Fibroblast of skin of abdomen (primary cell): ENCODE measurements at places on chromosomes 11 and 22.

GRCh38 chr11:112541140-112542046 is 280.7 kb upstream of the PLET1 start:
- no peak for DNase-seq

DNA sequence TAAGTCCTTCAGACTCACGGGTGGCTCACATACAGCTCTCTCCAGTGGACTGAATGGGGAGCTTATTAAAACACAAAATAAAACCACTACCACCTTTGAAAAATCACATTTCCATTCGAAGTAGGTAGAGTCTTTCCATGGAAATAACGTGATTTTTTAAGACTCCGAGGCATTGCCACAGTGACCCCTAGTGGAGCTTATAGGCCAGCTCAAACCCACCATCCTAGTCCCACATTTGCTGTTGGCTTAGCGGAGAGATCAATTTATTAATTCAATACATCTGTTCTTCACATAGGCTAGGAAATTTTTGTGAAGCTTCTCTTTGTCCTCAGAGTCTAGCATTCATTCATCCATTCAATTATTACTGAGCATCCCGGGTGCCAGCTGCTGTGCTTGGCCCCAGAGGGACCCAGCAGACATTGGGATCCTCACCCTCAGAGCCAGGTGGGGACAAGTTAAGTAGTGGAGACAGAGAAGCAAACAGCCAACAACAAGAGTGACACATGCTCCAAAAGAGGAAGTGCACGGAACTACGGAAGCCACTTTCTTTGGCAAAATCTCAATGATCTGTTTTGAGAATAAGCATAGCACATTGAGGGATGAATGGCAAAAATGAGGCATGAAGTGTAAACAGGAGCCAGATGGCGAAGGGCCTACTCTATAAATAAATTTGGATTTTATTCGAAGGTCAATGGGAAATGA is 10.2 kb upstream of the P4HA3 start:
- DNase-seq, result peak; percentile 60

- DNase-seq, result no peak
These were observed 74.9 kb downstream of the SMCO4 start for GRCh38 chr11:93468290-93468689.

DNA sequence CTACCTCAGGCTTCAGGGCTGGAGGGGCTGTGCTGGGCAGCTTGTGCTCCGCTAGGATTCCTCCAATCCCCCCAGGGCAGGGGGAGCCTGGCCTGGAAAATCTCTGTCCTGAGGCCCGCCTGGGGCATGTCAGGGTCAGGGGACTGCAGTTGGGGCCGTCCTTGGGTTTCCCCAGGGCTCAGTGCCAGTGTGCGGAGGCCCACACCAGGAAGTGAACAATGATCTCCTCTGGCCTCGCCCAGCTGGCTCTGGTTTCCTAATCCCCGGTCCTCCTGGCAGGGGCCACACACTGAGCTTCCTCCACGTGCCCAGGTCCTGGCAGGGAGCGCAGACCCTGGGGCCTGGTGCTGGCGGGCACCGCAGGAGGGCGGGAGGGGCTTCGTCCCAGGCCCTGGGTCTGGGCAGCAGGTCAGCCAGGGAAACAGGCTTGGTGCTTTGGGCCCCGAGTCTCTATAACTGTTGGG is 1.4 kb upstream of the MUC2 start:
- DNase-seq, result no peak

DNA sequence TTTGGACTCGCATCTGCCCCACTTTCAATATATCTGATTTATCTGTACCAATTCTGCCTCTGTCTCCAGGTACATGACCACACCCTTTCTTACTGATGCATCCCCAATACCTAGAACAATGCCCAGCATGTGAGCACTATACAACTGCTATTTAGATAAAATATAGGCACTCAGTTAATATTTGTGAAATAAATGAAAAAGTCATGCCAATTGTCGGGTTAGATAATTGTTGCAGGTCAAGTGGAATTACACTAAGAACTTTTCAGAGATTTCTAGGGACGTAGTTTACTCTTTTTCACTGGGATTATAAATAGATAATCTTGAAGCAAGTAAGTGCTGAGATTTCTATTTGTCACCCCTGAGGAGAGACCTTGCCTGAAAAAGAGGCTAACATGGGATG is 20.5 kb downstream of the OOSP4A start:
- no peak for DNase-seq

- DNase-seq, result no peak
These were observed 19.3 kb upstream of the BRSK2 start for GRCh38 chr11:1370186-1371025.

GRCh38 chr11:83292709-83293456 is 6.7 kb upstream of the CCDC90B start:
- peak; percentile 72 for DNase-seq

DNA sequence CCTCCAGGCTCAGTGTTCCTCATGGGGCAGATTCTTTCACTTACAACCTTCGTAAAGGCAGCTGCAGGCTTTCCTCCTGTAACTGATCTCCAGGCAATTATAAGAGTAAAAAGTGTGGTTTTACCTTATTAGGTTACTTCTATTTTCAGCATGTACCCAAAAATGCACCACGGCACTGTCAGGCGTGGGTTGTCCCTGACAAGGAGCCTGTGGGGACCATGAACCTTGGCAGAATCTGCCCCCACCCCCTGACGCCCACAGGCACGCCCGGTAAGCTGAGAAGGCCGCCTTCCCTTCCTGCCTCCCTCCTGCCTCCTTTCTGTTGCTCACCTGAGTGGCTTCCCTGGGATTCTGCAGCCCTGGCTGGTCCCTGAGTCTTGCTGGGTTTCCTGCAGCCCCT is 1383.3 kb downstream of the TBC1D22A start:
- no peak for DNase-seq

- no peak for DNase-seq
These were observed 82.3 kb downstream of the TBC1D22A start for GRCh38 chr22:46844606-46845210.

- DNase-seq, result peak; percentile 64
These were observed 62.0 kb downstream of the NCAM1 start for GRCh38 chr11:113023228-113023627.

- DNase-seq, result no peak
These were observed 97.6 kb downstream of the PDE3B start for GRCh38 chr11:14741195-14741594.

DNA sequence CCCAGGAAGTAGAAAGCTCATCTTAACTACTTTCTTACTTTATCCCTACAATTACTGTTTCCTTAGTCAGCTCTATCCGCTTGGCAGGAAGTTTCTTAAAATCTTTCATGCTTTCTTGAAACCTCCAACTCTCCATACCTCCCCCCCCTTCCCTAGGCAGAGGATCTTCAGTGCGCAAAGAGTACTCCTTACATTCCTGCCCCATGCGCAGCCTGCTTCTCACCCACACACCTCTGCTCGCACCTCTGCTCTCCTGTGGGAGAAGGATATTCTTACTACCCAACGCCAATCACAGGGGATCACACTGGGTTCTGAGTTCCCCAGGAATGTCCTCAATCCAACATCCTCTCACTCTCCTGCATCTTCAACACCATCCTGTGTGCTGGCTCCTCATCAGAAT is 12.3 kb downstream of the TCF20 start:
- peak; percentile 27 for DNase-seq

- no peak for DNase-seq
These were observed 331.8 kb downstream of the AASDHPPT start for GRCh38 chr11:106409222-106409621.

- no peak for DNase-seq
These were observed 81.2 kb downstream of the KIF18A start for GRCh38 chr11:28026634-28027290.

DNA sequence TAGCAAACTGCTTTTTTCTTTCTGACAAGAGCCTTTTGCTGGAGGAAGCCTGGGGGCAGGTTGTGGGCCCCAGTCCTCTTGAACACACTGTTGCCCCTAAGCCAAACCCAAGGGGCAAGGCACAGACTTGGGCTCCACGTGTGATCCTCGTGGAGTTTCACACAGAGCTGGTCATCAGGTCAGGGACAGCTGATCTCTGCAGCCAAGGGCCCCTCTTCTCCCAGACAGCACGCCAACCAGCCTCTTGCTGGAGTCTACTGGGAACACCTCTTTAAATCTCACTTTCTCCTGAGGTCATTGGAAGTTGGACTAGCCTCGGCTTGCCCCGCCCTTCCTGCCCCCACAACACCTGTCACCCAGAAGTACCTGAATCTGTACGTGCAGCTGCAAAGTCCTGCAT is 39.8 kb downstream of the C11orf58 start:
- no peak for DNase-seq

DNA sequence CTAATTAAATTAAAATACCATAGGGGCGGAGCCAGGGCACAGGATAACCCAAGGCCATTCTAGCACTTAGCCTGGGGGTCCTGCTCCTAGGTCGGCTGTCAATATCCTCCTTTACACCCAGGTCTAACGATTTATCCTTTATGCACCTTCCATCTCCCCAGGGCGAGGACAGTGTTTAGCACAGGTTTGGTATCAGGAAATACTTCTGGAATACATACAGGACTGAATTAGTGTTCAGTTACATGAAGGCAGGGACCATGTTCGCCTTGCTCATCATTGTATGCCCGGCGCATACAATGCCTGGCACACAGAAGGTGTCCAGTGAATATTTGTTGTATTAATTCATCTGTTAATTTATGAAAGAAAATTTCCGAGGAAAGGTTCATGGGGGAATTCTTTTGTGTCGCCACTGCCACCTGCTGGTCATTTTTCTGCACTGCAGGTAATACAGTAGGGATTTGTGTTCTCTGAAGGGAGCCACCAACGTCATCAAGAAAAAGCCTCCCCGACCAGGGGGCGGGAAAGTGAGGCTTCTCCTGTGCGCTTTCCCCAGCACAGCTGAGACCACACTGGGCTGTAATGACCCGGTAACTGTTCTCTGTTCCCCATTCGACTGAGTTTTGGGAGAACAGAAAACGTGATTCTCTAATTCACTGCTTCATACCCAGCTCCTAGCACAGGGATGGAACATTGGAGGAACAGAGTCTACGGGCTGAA is 68.7 kb upstream of the ASPHD2 start:
- DNase-seq, result peak; percentile 69

DNA sequence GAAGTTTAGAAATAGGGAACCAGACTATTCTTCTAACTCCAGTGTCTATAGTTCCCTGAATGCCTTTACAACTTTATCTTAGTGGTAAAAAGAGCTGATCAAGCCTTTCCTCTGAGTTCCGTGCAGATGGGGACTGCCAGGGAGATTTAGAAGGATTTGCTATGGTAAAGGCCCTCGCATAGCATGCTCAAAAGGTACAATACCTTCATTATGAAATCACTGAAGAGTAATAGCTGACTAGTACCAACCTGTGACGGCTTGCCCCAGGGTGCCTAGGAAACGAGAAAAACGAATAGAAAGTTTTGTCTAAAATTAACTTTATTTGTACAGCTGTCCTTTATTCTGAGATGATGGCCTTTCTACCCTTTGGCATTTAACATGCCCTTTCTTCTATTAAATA is 150.1 kb upstream of the ARHGAP42 start:
- DNase-seq, result no peak

DNA sequence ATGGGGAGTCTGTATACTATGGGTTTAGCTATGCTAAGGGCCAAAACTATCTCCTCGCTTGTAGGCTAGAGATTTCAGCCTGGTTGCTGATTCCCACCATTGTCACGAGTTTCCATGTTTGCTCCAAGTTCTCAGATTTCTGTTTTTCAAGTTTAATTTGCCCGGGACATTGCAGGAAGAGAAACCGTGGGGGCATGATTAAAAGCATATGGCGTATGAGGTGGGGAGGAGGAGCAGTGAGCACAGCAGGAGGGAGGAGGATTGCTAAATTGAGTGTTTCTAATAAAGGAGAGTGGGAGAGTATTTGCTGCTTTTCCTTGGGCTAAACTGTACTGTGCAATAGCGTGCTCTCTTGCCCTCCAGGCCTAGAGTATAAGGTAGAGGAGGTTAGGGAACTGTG is 558.4 kb downstream of the METTL15 start:
- peak; percentile 80 for DNase-seq

- no peak for DNase-seq
These were observed 313.6 kb downstream of the ETS1 start for GRCh38 chr11:128273736-128274135.

DNA sequence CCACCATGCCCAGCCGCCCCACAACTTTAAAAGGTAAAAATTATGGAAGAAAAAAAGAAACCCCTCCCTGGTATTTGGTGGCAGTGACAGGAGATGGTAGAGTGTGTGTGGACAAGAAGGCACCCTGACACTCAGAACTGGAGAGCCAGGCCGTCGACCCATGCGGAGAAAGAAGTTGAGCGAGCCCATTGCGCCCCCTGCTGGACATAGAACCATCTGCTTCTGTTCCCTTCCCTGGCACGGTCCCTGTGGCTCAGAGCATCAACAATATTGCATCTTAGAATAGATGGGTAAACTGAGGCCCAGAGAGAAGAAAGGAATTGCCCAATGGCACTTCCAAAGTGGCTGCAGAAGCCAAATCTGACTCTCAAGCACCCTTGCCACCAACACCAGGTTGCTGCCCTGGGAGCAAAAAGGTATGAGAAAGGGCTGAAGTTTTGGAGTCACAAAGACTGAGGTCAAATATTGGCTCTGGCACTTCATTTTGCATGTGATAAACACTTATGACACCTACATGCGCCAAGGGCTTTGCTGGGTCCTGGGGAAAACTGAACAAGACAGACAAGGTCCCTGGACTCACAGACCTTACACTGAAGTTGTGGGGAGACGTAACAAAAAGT is 8.6 kb downstream of the MRPL11 start:
- peak; percentile 65 for DNase-seq

- DNase-seq, result no peak
These were observed 25.6 kb upstream of the NRIP3 start for GRCh38 chr11:9029422-9029821.

DNA sequence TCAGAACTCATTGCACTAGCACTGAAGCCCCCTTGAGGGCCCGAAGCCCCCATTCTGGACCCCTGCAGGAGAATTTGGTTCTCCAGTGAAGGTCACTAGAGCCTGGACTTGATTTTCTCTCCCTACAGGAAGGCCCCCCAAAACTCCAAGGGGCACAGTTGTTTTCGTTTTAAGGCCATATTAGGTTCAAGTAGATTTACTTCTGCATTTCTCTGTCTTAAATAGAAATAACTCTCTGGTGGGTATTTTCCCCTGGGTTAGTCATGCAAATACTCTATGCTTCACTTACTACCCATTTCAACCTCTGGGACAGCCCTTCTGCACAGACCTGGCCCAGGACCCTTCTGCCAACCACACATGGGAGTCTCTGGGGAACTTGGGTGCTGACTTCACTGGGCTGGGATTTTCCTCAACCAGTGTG is 41.6 kb downstream of the WEE1 start:
- DNase-seq, result no peak

DNA sequence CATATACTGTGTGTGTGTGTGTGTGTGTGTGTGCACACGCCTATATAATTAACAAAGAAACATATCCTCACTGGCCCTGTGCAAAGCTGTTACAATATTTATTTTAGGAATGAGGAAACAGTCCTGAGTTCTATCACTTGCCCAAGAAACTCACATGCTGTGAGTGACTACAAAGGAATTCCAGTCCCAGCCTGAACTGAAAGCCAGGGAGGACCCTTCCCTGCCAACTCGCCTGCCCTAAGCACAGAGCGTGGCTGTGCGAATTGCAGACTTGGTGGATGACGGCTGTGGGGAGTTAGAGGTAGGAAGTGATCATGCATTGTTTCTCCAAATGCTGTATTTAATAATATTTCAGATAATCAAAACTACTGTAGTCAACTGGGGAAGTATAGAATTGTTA is 26.4 kb upstream of the CD5 start:
- peak; percentile 37 for DNase-seq
